ENCODE measurements at places on chromosomes 5 and 9.

DNA sequence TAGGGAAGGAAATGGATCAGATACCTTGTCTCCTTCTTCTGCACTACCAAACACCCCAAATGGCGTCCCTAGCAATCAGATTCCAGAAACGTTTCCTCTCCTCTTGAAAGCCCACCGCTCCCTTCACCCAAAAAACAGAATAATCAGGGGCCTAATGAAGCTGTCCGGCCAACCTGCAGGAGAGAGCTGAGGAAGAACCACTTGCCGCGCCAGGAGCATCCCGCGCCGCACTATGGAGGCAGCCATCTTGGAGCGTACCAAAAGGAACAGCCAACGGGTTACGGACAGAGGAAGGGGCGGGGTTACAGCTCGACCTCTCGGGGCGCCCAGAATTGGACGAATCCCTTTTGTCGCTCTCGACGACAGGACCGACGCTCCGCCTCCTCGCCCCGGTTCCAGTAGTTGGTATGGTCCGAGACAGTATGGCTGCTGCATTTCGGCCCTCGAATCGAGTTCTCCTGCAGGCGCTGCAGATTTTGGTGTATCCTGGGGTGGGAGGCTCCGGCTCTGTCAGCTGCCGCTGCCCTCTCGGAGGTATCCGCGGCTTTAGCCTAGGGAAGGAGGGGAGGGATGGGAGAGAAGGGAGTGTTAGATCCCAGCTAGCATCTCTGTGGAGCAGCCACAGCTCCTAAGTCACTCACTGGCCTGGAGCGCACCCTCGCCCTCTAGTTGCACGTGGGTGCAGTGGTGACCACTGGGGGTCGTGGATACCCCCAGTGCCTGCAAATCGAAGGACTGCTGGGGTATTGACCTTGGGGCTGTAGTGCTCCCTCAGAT is at the start of the genes MRPS27 and PTCD2:
Gene MRPS27, minus strand, starts transcription at position 265 of the 777 bp plus-strand sequence. Its CDS starts 19 bp downstream, at position 246.
Gene PTCD2, plus strand, starts transcription at position 398 of the 777 bp plus-strand sequence. Its CDS starts 10 bp downstream, at position 408.
- peak; percentile 99 for DNase-seq

DNA sequence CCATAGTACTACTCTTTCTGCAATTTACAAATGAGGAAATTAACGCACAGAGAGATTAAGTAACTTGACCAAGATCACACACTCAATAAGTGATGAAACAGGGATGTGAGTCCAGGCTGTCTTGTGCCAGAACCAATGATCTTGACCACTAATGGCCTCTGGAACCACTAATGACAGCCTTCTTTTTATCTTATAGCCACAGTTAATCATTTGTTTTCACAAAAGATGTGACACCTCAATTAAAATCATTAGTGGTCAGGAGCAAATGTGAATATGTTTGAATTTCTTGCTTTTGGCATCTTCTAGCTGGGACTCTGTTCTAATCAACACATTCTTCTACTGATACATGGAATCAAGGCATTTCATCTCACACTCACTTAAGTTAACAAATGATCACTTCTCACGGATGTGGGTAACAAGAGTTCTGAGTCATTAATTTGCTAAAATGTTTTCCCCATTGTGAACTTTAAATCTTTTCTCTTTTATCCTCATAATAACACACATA is 102.7 kb upstream of the CD180 start:
- no peak for DNase-seq

- peak; percentile 44 for DNase-seq
Observed at GRCh38 chr9:131677444-131678180, 62.3 kb downstream of the RAPGEF1 start.

DNA sequence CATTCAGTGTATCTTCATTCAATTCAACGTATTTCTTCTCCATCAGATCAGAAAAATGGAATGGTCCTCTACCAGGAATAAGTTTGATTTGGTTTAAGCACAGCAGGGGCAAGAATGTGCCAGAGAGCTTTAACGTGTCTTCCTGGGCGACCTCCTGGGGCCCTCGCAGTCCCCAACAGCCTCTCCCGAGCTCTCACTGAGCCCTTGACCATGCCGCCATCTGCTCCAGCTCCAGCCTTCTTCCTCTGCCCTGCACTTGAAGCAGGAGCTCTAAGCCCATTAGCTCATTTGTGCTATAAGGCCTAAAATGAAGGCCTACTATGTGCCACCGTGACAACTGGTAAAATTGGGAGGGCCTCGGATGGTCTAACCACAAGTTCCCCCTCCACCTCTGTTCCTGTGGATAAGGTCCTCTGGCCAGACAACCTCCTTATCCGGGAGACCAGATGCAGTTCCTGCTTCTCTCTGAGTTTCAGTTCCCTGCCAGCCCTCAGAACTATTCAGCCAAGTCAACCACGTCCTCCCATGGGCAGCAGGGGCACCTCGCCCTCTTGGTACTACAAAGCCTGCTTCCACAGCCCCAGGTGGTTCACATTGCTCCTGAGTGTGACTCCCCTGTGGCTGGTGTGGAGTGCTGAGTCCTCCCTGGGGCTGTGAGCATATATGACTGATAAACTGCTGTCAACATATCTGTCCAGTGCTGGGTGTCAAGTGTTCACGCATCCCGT is 35.8 kb downstream of the C5orf15 start:
- DNase-seq, result peak; percentile 61

DNA sequence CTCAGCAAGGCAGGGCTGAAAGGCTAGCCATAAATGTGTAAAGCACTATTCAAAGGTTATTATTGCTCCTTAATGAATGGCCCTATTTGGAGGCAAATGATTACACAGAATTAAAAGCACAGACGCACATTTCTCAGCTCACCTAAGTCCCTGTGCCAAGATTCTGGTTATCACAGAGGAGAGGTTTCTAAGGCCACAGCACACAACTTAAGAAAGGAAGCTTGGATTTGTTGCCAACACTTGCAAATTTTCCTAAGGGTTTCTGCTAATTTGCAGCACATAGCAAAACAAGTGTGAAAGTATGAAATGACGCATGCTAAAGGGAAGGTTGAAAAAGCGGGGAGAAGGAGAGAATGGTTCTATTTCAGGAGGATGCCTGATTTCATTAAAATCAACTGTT is 834.1 kb upstream of the C9orf72 start:
- DNase-seq, result no peak

GRCh38 chr5:40524677-40525076 is 155.0 kb upstream of the PTGER4 start:
- no peak for DNase-seq

- no peak for DNase-seq
Observed at GRCh38 chr5:135028791-135029476, 5.1 kb downstream of the PITX1 start.

DNA sequence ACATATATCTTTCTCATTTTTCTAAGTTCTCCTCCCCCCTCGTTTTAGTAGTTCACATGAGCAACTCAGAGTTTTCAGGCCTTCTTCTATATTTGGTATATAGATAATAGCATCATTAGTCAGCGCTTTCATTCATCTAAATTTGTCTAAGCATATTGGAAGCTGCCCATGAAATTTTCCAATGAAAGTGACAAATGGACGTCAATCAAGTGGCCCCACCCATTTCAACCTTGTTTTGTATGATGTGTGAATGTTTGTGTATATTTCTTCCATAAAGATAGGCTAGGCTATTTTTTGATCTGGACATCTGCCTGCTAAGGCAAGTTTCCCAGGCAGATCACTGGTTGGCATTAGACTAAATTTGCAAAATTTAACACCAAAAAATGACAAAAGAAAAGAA is 104.0 kb upstream of the SSBP2 start:
- DNase-seq, result no peak

DNA sequence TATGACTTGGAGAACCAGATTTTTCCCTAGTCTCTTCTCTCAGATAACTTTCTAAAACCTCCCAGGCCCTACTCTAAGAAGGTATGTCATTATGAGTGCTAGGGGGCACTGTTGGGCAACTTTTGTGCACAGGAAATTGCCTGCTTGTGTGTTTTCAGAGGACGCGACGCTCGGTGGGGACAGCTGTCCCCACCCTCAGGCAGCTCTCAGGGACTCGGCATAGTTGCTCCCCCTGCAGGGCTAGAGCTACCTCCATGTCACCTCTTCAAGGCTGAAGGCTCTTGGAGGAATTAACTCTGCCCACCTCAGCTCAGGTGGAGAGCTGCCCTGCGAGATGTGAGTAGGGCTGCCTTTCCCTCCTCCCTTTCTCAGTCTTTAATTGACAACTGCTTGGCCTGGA is 10.2 kb upstream of the TIFAB start:
- DNase-seq, result peak; percentile 75

DNA sequence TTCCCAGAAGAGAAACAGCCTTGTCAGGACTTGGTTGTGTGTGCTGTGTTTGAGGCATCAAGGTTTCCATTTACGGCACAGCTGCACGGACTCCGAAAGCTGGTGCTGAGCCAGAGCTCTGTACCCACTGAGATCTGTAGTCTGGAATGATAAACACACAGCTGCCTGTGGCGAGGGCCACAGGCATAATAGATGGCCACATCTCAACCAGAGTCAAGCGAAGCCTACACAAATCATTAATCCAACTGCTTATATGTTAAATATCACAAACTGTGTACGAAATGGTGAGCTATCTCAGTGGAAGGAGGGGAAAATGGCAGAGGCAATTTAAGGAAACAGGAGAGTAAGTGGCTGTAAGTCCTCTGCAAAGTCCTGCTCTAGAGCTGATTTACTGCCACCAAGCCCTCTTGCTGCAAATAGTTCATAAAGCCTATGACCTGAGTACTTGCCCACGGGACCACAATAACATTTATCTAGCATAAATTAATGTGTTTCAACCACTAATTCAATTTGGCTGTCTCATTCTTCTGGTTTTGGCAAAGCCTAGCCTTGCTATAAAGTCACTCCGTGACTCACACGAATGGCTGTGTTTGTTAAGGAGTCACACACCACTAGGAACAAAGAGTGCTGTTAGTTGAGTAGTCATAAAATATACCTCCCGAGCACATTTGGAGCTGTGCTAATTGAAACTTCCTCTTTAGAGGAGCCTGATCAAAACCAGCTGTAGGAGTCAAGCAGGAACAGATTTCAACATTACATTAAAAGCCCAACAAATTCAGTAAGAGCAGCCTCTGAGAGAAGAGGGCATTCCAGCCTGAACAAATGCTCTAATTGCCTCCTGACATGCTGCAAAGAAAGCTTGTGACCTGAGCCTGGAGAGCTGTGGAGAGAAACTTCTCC is 738.6 kb upstream of the ZNF608 start:
- peak; percentile 93 for DNase-seq

DNA sequence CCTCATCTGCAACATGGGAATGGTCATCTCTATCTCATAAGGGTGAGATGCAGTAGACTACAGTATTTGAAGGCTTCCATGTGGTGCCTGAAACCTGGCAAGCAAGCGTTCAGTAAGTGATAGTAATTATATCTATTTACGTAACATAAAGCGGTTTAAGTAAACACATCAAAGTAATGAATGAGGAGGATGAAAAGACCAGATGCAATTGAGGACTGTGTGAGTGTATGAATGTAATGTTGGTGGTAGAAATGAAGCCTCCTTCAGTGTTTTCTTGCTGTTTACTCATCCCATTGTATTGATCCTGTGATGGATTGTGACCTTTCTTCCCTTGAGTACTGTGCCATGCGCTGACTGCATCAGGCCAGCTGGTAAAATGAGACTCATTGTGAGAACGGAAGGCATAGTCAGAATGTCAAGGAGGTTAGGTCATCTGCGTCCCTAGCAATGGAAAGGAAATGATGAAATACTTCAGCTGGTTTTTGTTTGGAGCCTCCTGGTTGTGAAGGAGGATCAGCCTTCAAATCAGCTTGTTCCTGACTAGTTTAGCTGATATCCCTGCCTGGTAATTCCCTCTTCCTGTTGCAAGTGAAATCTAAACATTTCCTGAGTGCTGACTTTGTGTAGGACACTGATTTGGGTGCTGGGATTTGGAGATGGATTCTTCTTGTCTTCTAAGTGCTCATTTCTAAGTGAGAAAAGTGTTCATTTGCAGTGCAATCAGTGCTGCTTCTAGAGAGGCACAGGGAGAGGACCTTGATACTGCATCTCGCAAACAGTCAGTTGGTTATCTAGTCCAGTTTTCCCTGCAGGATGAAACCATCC is 35.6 kb downstream of the TNFSF8 start:
- DNase-seq, result no peak

- no peak for DNase-seq
Observed at GRCh38 chr9:109225629-109226028, 58.6 kb upstream of the FRRS1L start.

DNA sequence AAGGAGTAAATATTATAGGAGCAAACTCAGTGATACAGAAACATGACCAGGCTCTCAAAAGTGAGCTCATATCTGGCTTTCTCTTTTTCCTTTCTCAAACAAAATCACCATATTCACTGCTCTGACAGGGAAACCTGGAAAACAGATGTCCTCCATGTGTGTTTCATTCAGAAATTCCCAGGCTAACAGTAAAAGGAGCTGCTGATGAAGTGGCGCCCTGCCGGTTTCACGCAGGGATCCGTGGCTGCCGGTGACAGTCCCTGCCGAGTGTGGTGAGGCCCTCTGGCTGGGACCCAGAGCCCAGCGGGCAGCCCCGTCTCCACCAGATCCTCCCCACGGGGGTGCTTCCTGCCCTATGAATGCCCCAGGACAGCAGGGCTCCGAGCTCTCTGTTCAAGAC is 208.1 kb downstream of the GNA14 start:
- peak; percentile 57 for DNase-seq
